ENCODE measurements at places on chromosomes 3 and 15.
A peak's percentile ranks its signal among the peaks of the same experiment; 100 is the strongest.

GRCh38 chr3:54660714-54661132, 267.1 kb downstream of the LRTM1 start:
- DNase-seq, result no peak

DNA sequence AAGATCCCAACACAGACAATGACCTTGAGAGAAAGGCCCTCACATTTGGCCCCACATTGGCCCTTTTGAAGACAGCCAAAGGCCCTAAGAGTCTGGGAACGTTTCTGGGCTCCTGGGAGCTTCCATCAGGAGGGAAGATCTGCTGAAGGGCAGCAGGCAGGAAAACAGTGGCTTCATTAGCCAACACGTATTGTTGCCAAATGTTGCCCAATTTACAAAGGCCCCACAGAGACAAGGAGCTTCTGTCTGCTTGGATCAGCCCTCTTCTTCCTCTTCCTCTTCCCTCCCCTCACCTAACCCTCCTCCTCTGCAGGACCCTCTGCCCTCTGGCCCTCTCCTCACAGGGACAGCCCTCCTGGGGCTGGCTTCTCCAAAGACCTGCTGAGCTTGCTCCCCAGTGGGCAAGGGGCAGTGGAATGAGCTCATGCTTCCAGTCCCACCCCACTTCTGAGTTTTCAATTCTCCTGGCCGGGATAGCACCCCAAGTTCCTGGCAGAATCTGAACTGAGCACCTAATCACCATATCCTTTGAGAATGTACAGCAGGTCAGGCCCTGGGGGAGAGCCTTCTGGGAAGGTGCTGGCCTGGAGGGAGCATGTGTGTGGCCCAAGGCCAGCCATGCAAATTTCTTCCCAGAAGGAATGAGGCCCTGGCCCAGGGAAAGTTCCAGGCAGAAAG, 5.1 kb upstream of the LTF start:
- DNase-seq, result peak; percentile 52

DNA sequence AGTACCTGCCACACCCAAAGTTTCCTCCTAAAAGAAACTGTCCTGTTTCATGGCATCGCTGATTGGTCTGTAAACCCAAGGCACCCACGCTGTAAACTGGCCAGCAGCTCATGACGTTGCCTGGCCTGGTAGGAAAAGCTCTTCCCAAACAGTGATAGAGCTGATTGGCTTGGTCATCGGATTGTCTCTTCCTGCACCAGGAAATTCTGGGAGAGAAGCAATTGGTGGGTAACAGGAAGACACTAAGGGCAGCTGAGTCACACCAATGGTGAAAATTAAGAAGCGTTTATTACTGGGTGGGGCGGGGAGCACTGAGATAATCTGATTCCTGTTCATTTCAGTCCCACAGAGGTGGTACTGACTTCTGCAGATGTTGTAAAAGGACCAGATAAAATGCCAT, 31.0 kb downstream of the KLHL6 start:
- DNase-seq, result no peak

DNA sequence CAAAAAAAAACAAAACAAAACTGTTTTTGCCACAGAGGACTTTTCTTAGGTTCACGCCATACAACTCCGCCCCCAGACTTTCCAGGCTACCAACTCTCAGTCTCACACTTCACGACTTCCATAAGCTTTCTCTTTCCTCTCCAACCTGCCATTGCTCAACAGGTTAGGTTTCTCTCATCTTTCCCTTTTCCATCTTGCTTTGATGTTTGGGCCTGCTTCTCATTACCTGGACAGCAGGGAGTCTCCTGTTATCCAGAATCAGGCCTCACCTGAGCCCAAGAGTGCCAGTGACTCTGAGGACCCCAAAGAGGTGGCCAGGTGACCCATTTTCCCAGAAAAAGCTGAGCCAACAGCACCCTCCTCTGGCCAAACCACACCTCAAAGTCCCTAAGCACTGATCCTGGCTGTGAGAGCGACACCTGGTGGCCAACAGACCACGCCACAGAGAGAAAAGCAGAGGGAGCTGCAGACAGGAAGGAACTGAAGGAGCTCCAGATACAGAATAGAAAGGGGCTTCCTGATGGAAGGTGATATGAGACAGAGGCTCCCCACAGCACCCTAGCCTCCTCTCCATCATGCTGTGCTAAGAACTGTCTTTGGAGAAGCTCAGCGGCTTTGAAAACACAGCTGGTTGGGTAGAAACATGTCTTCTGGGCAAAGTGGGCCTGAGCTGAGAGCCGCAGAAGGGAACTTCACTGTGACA, 4.0 kb downstream of the CCDC51 start:
- peak; percentile 94 for DNase-seq

- DNase-seq, result no peak
Measured at GRCh38 chr3:56769116-56769707, 32.5 kb downstream of the ARHGEF3 start.

- no peak for DNase-seq
Measured at GRCh38 chr3:174951034-174951433, 91.9 kb downstream of the NAALADL2 start.

GRCh38 chr3:39372833-39373232, 10.3 kb upstream of the SLC25A38 start:
- DNase-seq, result no peak

DNA sequence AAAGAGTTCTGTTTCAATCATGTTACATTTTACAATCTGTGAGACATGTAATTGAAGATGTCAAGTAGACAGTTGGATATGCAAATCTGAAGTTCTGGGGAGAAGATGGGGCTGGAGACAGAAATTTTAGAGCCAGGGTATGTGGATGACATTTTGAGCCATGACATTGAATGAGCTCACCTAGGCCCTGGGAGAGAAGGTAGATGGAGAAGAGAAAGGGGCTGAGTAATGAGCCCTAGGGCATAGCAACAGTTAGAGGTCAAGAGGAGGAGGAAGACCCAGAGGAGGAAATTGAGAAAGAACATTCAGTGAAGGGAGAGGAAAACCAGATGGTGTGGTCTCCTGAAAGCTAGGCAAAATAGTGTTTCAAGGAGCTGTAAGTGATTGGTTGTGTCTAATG, 15.3 kb downstream of the TMEM266 start:
- DNase-seq, result no peak

GRCh38 chr3:46719735-46720271, 2.1 kb upstream of the PRSS50 start:
- DNase-seq, result no peak

GRCh38 chr3:152376351-152377183, 107.8 kb downstream of the MBNL1 start:
- peak; percentile 47 for DNase-seq

DNA sequence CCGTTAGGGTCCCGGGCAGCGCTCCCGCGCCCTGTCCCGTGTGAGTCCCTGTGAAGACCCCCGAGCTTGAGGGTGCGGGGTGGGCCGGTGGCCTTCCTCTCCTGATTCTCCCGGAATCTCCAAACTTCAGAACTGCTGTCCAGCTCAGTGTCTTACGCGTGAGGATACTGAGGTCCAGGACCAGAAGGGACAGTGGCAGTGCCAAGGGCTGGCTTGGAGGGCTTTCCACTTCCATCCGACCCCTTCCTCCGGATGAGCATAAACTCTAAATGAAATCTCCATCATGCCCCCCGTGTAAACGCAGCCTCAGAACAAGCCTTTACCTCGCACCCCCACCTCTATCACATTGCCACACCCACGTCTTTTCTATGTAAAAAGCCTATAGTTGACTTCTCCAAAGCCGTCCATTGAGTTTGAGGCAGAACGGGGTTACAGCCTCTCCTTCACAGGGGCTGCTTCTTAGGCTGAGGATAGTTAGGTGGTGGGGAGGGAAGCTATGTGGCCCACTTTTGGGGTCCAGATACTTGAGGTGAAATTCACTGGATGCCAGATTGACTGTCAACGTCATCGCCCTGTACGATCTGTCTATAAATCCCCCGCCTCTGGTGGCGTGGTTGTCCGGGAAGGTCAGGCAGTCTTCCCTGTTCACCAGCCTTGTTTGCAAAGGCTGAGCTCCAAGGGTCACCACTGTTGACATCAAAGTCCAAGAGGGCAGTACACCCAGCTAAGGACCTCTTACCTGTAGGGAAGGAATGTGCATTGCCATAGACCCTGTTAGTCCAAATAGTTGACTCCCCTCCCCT, 1.1 kb downstream of the EDEM1 start:
- DNase-seq, result no peak

GRCh38 chr15:80870893-80871292, 91.7 kb downstream of the CEMIP start:
- DNase-seq, result no peak

- no peak for DNase-seq
Measured at GRCh38 chr3:8473029-8473428, 28.6 kb upstream of the LMCD1 start.

Data from aorta (tissue), 5 donors.